ENCODE measurements at places on chromosomes 2 and 18.

- no peak for DNase-seq
These were observed 10.4 kb upstream of the COL3A1 start for GRCh38 chr2:188963741-188964140.

- DNase-seq: no peak
These were observed 14.5 kb upstream of the NAB1 start for GRCh38 chr2:190634381-190634780.

DNA sequence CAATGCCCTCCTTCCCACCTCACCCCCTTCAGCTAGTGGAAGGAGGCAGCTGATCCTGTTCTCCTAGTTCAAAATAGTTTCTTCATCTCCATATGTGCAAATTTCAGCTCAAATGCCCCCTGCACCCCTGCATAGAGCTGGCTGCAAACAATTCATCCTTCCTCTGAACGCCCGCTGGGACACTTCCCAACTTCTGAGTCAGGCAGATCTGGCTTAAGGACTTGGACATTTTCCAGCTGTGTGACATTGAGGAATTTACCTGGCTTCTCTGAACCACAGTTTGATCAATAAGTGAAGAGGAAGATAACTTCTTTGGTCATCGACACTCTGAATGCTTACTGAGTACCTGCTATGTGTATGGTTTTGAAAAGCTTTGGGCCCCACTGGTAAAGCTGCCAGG lies 23.5 kb downstream of the PTGR3 start:
- DNase-seq: no peak

DNA sequence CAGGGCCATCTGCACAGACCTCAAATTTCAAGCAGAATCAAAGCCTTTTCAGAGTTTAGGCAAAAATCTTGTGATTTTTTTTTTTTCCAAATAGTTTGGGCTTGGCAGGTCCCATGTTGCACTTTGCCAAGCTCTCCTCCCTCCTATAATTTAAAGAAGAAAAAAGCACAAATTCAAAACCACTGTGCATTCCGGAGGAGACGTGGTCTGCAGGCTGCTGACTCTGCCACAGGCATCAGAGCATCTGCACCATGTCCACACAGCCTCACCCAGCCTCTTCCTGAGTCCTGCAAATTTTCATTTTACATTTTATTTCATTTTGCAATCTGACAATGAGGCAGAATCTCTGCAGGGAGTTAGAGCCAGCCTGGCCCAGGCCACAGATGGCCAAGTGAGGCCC lies 15.7 kb upstream of the GPC1 start:
- DNase-seq: no peak

DNA sequence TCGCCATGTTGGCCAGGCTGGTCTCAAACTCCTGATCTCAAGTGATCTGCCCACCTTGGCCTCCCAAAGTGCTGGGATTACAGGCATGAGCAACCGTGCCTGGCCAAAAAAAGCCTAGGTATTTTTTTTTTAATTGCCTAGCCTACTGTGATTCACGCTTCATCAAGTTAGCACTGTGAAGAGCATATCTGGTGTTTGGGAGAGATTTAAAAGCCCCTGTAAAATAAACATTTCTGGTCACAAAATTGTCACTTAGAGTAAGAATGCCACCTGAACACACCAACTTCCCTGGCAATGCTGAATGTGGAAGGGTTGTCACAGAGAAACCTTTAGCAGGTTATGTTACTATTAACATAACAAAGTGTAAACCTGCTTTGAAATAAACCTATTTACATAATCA lies 39.7 kb upstream of the CHAC2 start:
- no peak for DNase-seq
